Ovary (tissue), 10 donors: ENCODE measurements at places on chromosomes 2 and 18. TPM values are rescaled to one million over a fixed set of nuclear protein-coding genes. Genes with fewer than 3 reads are reported as not detected.

GRCh38 chr2:197784956-197785941, at the start of gene BOLL:
Gene BOLL (minus strand): TSS chr2:197785319. CDS start chr2:197781850, 3,469 bp downstream.
- DNase-seq = no peak

DNA sequence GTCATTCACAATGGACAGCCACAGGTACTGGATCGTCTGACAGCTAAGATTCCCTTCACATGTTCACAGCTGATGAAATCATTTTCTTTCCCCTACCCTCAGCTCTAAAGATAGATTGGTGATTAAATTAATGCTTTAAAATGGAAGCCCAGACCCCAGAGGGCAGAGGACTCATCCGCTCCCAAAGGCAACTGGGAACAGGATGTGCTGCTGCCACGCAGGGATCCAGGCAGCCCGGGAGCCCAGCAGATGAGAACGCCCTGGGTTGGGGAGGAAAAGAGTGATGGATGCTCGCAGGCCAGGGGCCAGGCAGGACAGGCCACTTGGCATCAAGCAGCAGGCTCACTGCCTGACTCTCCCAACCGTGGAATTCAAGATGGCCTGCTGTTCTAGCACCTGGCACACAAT, 41.3 kb downstream of the HDHD2 start:
- DNase-seq = no peak

DNA sequence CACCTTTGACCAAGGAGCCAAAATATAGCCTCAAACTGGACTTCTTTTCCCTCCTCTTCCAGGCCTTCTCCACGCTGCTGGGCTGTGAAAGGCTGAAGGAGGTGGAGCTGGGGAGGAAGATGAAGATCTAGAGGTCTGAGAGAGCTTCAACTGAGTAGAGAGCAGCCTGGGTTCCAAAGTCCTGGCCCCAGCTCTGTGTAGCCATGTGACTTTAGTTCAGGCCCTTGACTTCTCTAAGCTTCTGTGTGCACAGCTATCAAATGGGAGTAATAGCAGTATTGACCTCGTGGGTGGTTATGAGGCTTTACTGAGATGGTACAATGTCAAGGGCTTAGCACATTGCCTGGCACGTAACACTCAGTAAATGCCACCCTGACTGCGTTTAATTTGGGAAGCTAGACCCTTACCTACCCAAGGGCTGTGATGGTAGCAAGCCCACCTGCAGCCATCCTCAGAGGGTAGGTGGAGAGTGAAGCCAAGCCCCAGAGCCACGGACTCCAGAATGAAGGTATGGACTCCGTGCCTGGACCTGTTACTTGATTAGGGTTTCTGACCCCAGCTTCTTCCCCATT, 38.4 kb downstream of the SERTAD2 start:
- no peak for DNase-seq

FBXO48 gene
- total RNA-seq = 1.4 TPM

FOXD4L1 gene
- 0.23 TPM for total RNA-seq

DNA sequence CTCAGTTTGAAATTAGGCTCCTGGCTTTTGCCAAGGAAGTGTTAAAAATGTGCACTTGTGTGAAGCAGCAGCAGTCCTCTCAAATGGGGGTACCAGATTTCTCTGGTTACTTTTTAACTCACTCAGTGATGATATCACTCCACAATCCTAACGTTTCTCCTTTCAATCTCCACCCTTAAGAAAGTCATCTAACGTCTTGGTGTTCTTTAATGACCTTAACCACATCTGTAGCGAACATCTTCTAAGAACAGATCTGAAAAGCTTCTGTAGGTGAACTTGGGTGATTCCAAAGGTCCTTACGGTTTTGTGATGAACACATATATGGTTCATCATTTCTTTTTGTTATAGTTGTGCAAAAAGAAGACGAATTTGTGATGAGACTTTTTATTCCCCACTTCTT, 73.2 kb downstream of the DOCK10 start:
- DNase-seq = no peak
